CD4-positive, alpha-beta T cell treated with Interleukin-17A for 1 hour (primary cell): ENCODE measurements at places on chromosomes 4 and X.
A peak's percentile ranks its signal among the peaks of the same experiment; 100 is the strongest.

DNA sequence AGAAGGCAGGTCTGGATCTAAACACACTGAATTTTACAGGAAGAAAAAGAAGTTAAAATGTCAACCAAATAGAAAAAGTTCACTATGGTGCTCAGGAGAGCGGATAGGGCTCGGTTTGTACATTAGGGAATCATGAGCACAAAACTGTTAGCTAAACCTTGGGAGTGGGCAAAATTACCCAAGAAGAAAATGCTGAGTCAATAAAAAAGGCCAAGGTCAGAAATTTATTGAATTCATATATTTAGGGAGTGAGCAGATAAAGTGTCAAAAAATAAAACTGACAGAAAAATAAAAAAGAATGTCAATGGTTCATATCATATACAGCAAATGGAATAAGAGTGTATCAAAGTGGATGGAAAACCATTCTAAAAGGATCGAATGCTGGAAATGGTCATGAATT is 452.5 kb upstream of the SMIM31 start:
- DNase-seq = no peak

- no peak for DNase-seq
Measured at GRCh38 chr4:12545812-12546211, 938.3 kb downstream of the RAB28 start.

GRCh38 chrX:63394872-63395271 is 43.7 kb upstream of the SPIN4 start:
- DNase-seq = no peak

DNA sequence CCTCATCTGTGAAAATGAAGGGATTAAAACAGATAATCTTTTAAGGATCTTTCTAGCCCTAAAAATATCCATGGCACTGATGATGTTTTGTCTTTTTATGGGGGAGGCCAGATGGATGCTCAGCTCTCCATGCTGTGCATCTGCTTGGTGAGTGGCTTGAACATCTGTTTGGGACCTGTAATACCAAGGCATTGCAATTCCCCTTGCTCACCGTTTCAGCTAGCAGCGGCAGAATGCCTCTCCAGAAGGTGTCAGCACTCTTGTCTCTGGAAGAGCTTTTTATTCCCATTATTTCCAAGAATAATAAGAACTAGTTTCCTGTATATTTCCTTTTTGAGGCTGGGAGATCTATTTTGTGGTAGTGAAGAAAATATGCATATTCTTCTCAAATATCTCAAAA is 151.9 kb upstream of the ANK2 start:
- no peak for DNase-seq

GRCh38 chr4:15832523-15833451 is 54.7 kb downstream of the CD38 start:
- no peak for DNase-seq

GRCh38 chr4:104752337-104752736 is 257.6 kb upstream of the CXXC4 start:
- DNase-seq = no peak

- no peak for DNase-seq
Measured at GRCh38 chrX:45449982-45450381, 249.3 kb upstream of the DIPK2B start.

DNA sequence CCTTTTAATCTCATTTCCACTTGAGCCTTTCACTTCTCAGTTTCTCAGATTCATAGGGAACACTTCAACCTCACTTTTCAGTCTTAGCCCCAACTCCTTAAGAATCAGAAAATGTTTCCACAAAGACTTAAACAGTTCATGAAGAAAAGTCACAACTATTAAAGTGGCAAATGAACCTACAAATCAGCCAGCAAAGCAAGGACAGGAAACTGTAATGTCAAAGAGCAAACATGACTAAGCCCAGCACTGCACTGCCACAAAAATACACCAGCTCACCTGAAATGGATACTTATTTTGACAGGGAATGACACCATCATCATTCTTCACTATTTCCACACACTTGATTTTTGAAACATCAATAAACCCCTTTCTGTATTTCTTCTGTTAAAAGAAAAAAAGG is 41.8 kb upstream of the TXK start:
- no peak for DNase-seq

GRCh38 chr4:1055721-1056590 is 44.5 kb downstream of the FGFRL1 start:
- peak; percentile 88 for DNase-seq
